ENCODE measurements at places on chromosomes 2 and 18.

DNA sequence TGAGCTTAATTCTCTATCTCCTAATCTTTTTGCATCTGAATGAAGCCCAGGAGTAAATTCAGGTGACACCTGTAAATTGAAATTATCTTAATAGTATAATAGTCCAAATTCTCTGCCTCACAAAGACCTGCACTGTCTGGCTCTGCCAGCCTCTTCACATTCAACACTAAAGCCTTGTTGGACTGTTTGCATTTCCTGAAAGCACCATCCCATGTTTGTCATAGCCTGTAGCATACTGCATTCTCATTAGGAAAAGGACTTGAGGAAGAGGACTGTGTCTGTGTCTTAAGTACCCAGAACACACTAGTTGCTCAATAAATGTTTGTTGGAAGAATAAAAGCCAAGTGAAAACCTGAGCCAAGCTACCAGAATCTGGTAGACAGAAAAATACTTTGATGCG lies 42.9 kb upstream of the GRHL1 start:
- DNase-seq, result no peak

DNA sequence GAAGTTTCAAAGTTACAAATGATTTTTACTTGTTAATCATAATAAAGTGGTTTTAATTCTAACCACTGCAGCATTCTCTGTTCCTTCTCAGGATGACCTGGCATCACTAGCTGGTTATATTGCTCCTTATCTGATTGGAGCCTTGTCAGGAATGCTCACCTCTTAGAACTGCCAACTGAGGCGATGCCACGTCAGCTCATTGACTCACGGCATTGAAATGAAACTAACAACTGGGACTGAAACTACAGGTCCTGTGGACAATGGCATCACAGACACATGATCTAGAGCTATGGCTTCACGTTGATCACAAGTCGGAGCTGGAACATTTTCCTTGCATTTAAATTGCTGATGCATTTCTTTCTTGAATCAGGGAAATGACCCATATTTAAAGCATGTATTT lies 54.9 kb upstream of the MAP2 start:
- DNase-seq, result no peak

DNA sequence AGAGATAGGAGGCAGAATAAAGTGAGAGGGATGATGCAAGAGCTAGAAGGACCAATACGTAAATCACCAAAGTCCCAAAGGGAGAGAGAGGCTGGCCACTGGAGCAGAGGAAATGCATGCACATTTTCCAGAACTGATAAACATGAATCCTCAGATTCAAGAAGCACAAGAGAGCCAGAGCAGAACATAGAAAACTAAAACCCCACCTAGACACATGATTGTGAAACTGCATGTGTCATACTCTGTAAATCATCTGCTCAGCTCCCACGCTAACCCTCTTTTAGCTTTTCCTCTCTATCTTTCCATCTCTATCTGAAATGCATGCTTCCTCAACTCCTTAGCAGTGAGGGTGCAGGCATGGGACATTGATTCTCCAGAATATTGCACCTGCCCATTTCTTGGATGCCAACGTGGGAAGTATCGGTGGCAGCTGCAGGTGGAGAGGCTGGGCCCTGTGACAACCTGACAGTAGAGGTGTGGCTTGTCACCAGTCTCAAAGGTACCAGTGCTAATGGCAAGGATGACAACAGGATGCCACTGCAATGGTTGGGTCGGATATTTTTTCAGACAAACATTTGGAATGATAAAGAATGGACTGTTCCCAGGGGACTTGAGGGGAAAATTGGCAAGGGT lies 89.3 kb upstream of the OTOS start:
- DNase-seq, result no peak

GRCh38 chr2:11398750-11399437 lies 54.5 kb upstream of the ROCK2 start:
- peak; percentile 50 for DNase-seq

DNA sequence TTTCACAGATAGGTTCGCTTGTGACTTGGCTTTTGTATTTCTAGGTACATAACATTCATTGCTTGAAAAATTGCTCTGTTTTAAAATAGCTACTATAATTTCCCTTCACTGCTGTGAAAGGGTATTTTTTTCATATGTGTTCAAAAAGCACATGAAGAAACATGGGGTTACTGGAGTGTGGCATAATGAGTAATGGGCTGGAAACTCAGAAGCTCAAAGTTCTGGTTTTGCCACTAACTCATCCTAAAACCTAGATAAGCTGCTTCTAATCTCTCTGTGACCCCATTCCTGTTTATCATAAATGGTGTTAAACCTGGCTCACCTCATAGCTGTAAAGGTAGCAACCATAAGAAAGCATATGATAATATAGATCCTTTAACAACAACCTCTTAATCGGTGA lies 319.3 kb downstream of the PTPRM start:
- no peak for DNase-seq

DNA sequence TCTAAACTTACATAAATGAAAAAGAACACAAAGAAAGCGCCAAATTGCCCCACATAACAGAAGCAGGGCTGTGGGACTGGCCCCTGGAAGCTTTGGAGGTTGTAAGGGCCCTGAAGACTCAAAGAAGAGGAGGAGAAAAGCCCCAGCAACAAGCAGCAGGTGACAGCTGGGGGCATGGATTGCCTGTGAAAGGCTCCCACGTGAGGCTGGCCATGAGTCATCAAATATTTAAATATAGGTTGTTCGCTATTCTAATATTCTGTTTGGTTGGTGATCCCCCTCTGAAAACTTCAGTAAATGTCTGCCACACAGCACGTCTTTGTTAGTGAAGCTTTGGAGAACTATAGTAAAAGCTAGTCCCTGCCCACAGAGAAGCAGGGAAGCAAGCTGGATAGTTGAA lies 132.4 kb downstream of the MREG start:
- no peak for DNase-seq

- no peak for DNase-seq
Measured at GRCh38 chr2:231168460-231169139, 29.8 kb upstream of the ARMC9 start.

DNA sequence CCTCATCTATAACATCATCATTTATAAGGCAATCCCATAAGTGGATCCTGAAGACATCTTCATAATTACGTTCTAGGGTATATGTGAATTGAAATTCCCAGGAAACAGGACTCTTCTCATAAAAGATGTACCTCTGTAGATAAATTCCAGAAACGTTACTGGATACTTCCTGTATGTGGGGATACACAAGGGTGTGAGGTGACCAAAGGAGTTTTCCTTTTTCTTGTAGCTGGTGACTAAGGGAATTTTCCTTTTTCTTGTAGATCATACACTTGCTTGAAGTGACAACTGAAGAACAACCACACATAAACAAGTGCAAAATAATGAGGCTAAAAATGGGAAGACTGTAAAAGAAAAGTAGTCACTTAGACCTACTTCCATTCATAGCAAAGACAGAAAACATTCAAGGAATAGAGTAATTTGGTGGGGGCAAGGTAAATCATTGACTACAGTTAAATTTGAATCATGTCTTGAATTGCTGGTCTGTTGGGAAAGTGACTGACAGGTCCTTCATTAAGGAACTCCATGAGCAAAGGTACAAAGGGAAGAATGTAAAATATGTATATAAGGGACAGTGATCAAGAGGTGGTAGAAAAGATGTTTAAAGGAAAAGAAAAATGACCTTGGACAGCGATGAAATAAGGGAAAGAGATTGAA lies 53.2 kb upstream of the UBE2E3 start:
- no peak for DNase-seq

- DNase-seq, result peak; percentile 72
Measured at GRCh38 chr18:31942291-31942998, 483 bp downstream of the TRAPPC8 start.

DNA sequence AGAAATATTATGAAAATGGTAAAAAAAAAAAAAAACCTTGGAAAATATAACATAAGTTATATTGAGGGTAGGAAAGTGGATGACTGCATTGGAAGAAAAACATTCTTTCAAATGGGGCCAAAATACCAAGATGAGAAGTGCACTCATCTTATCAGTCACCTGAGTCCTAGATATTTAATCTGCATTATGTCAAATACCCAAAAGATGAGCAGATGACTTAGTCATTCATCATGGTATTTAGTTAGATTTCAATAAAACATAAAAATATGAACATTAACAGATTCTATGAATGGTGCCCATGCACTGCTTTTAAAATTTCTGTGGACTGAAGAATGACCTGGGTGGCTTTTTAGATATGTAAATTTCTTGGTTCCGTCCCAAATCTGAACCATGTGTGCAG lies 56.9 kb downstream of the HNMT start:
- no peak for DNase-seq

GRCh38 chr2:71927757-71928715 lies 219.6 kb downstream of the CYP26B1 start:
- DNase-seq, result no peak

DNA sequence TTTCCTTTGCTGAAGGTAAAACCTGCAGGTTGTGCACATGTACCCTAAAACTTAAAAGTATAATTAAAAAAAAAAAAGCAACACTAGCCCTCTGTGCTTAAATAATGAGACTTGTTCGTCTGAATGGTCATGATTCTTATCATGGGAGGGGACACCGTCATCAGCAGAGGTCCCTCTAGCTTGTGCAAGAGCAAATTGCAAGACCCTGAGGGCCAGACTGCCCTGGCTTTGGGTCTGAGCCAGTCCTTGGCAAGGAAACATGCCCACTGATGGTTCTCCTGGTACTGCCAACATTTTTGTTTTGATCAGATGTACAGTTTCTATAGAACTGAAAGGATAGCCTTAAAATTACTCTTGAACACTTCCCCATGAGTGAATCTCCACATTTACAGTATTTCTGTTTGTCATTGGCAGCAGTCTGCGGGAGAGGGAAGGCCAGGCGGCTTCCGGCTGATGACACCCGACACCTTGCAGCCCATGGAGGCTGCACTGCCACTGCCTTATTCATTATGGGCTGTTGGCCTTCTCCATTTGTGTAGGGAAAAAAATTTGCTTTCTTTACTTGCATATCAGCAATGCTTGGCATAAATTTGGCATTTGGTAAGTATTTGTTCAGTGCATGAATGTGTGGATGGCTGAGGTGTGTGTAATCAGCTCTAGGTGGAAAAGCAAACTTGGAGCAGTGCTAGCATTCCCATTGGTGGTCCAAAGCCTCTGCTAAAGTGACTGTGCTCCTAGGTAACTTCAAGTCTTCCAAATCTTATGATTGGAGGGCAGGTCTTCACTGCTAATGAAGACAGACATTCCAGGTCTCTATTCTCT lies 161.6 kb upstream of the ALKAL2 start:
- DNase-seq, result peak; percentile 23

GRCh38 chr2:171520471-171520870 lies 1.8 kb upstream of the CYBRD1 start:
- no peak for DNase-seq

All from NCI-H1092 treated with DMSO at 0.1 percent for 48 hours (cell line).